ENCODE measurements at places on chromosomes 7 and 10.
A peak's percentile ranks its signal among the peaks of the same experiment; 100 is the strongest.

DNA sequence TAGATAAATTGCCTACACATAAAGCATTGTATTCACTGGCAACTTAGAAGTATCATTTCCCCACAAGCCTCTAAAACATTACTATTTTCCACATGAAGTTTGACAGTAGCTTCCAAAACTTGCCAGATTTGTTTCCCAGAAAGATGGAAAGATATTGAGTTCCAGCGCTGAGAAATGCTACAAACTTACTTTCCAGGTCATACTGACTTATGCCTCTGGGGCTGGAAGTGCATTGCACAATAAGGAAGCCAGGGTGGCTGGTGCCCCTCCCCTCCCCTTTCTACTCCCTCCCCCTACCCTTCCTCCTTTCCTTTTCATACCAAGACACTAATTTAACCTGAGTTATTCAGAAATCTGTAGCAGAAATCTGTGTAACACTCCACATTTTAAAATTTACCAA is 212.6 kb downstream of the WDR37 start:
- no peak for DNase-seq

DNA sequence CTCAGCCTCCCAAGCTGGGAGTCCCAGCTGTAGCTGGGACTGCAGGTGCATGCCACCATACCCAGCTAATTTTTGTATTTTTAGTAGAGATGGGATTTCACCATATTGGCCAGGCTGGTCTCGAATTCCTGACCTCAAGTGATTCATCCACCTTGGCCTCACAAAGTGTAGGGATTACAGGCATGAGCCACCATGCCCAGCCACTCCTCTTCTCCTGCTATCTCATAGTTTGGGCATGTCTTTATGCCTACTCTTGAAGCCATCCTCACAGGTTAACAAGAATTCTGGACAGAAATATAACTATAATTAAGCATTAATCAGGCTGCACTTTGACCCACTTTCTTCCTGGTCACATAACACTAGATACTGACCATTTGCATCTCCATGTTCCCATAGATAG is 28.6 kb upstream of the C10orf67 start:
- no peak for DNase-seq

GRCh38 chr7:25408876-25409275 is 180.6 kb upstream of the NPVF start:
- DNase-seq, result no peak

GRCh38 chr10:94006591-94007550 is 13.1 kb downstream of the PLCE1 start:
- DNase-seq, result peak; percentile 31

DNA sequence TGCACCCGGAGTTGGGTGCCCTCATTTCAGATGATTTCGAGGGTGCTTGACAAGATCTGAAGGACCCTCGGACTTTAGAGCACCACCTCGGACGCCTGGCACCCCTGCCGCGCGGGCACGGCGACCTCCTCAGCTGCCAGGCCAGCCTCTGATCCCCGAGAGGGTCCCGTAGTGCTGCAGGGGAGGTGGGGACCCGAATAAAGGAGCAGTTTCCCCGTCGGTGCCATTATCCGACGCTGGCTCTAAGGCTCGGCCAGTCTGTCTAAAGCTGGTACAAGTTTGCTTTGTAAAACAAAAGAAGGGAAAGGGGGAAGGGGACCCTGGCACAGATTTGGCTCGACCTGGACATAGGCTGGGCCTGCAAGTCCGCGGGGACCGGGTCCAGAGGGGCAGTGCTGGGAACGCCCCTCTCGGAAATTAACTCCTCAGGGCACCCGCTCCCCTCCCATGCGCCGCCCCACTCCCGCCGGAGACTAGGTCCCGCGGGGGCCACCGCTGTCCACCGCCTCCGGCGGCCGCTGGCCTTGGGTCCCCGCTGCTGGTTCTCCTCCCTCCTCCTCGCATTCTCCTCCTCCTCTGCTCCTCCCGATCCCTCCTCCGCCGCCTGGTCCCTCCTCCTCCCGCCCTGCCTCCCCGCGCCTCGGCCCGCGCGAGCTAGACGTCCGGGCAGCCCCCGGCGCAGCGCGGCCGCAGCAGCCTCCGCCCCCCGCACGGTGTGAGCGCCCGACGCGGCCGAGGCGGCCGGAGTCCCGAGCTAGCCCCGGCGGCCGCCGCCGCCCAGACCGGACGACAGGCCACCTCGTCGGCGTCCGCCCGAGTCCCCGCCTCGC is at the start of gene EGFR:
Gene EGFR (plus strand): TSS at position 657 of the 830 bp plus-strand sequence. CDS start 261 bp downstream, outside the sequence.
- peak; percentile 81 for DNase-seq

DNA sequence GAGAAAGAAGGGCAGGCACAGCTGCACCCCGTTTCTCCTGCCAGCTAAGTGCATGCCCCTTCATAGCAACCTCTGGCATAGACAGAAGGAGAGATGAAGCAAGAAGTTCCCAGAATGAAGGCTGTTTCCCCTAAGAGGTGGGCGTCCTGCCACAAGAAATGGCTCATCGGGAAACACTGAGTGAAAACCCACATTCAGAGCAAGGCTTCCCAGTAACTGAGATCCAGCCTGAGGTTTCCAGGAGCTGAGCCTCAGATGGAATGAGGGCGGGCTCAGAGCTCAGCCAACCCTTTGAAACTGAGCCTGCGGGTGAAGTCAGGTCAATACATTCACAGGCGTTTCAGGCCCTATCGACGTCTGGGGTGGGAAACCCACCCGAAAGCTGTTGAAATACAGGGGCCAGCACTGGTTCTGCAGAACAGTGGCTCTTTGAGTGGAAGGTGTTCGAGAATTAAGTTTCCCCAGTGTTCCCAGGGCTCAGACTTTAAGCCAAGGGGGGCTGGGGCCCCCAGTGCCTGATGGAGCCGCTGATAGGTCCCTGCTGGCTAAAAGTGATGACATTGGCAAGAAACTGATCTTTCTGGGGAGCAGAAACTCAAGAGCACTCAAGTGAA is 510.2 kb downstream of the RPS24 start:
- DNase-seq, result peak; percentile 26

- DNase-seq, result no peak
Observed at GRCh38 chr7:27709137-27710075, 30.6 kb upstream of the TAX1BP1 start.

DNA sequence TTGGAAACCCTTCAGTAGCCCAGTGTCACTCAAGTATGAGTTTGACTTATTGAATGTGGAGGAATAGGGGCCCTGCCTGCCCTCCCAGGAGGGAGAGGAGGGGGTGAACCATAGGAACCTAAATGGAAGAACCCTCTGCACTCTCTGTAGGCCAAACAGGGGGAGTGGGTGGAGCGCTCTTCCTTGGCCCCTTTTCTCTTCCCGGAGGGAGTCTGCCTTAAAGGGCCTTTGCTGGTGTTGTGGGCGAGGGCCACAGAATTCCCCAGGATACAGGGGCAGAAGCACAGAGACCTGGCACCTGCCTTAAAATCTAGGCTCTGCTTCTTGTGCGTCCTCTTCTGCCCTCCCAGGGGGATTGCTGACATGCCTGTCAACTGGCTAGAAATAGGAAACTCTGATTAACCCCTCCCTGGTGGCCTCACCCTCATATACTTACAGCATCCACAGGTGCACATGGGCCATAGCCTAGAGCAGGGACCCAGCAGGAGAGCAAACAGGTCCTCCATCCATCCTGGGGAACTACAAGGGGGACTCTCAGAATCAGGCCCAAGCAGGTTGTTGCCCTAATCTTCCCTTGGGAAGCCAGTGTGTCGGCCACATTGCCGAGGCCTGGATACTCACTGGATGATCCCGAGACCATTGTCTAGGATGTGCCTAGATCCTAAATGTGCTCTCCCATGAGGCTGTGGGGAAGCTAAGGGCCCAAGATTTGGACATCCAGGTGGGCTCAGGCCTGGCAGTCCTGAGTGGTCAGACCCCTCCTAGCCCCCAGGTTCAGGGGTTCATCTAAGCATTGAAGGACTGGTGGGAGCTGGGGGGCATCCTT is 3.4 kb downstream of the TRIM8 start:
- DNase-seq, result no peak

GRCh38 chr7:67857698-67858097 is 861.1 kb downstream of the TYW1 start:
- DNase-seq, result no peak

DNA sequence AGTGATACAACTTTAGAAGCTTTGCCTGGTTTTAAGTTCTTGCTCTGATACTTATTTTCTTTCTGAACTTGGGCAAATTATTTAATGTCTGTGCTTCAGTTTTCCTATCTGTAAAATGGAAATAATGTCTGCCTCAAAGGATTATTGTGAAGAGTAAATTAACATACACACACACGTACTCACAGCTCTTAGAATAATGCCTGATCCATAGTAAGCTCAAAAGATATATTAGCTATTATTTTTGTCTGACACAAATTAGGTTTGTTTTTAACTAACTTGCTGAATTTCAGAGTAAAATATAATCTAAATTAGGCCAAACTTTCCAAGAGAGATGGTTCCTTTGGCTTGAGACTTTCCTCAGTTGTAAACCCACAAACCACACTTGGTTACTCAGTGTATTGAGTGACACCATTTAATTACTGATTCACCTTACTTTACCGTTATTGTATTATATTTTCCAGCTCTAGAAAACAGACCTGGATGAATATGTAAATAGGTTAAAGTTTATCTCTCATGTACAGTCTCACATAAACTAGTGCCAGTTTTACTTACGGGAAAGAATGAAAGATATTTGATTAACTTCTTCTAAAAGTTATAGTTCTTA is 50.4 kb downstream of the VTI1A start:
- no peak for DNase-seq

DNA sequence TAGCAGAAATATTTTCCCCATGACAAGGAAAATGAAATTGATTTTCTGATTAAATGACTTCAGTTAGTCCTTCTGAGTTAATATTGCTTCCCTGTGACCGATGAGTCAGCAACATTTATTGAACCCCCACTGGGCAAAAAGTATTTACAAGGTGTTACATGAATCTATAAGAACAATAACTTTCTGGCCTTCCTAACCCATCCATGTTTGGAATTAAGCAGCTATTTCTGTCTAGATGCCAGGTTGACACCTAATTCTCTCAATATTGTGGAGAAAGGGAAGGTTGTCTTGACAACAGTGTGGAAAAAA is 112.9 kb upstream of the JAZF1 start:
- no peak for DNase-seq

GRCh38 chr10:13173616-13174015 is 12.3 kb downstream of the MCM10 start:
- no peak for DNase-seq

DNA sequence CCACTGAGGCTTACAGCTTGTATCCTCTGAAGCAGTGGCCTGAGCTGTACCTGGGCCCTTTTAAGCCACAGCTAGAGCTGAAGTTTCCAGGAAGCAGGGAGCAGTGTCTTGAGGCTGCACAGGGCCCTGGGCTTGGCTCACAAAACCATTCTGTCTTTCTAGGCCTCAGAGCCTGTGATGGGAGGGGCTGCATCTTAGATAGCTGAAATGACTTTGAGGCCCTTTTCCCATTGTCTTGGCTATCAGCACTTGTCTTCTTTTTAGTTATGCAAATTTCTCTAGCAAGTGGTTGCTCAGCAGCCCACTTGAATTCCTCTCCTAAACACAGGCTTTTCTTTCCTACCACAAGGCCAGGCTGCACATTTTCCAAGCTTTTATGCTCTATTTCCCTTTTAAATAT is 864.2 kb downstream of the REEP3 start:
- DNase-seq, result no peak

GRCh38 chr10:35336084-35336831 is at the start of gene CCNY:
CCNY (plus strand) TSS chr10:35336509; CDS start chr10:35337054, 545 bp downstream.
- DNase-seq, result peak; percentile 69

GRCh38 chr7:125059861-125060456 is 130.3 kb upstream of the POT1 start:
- DNase-seq, result no peak

- no peak for DNase-seq
Observed at GRCh38 chr10:131181456-131181855, 130.1 kb downstream of the TCERG1L start.

GRCh38 chr10:30821994-30822692 is 192.6 kb upstream of the LYZL2 start:
- no peak for DNase-seq

DNA sequence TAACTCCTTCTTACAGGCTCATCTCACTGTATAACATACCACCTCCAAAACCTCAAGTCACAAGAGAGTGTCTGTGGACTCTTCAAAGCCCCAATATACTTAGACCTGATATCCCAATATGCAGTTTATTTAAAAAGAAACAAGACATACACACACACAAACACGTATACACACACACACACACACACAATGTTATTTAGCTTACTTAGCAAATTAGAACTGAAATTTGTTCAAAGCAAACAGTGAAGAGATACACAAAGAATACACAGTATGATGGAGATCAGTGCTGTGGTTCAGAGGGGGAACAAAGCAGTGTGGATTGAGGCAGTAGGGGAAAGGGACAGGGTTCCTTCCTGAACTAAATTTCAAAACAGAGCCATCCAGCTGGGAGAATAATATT is 807.2 kb downstream of the IPMK start:
- DNase-seq, result no peak

DNA sequence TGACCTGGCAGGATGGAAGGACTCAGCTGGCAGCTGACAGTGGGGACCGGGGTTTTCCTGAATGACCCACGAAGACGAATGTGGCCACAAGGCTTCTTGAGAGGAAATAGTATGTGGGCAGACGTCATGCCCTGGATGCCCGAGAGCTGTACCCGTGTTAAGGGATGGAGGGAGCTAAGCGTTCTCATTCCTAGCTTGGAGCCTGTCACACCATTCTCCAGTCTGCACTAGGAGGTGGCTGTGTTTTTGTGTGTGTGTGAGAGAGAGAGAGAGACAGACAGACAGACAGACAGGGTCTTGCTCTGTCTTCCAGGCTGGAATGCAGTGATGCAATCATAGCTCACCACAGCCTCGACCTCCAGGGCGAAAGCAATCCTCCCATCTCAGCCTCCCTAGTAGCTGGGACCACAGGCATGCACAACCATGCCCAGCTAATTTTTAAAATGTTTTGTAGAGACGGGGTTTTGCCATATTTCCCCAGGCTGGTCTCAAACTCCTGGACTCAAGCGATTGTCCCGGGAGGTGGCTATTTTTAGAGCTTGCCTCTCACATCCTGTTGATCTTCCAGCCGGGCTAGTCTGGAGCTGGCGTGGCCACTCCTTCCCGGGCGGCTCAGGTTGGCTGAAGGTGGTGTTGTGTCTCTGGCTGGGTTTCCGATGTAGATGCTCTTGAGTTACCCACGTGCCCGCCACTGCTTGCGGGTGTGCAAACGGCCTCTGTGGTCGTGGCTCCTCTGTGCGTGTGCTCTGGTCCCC is 2.1 kb downstream of the AMZ1 start:
- no peak for DNase-seq

DNA sequence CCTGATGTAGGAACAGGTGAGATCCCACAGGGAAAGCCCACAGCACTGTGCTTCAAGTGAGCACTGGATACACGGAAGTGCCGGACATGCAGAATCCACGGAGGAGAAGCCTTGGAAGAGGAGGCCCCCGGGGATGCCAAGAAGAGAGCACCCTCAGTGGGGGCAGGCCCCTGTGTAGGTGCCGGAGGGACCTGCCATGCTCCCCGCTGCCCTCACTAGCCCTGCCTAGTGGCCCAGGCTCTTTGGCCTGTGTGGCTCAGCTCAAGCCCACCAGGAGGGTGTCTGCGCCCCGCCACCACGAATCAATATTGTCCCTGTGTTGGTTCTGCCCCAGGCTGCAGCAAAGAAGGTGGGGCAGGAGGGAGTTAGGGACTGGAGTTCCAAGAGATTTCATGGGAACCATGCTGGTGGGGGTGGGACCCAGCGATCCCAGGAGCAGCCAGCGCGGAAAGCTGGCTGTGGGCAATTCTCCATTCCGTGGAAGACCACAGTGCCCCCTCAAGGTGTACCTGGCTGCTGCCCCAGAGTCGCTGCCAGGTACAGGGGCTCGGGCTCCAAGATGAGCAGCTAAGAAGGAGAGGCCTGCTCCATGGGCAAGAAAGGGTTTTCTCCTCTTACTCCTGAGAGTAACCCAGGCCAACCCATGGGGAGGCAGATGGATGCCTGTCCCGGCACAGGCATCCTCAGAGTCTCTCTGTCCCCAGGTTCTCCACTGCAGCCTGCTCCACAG is 34.9 kb upstream of the LEP start:
- no peak for DNase-seq

Measured in body of pancreas (tissue), 4 donors.